Keratinocyte (primary cell): ENCODE measurements at places on chromosomes 7 and 10. TPM values are rescaled to one million over a fixed set of nuclear protein-coding genes. Genes with fewer than 3 reads are reported as not detected.

GRCh38 chr7:128448751-128449302 is 6.9 kb upstream of the HILPDA start:
- no peak for DNase-seq

- DNase-seq, result no peak
Measured at GRCh38 chr7:115135769-115136410, 214.0 kb downstream of the MDFIC start.

DNA sequence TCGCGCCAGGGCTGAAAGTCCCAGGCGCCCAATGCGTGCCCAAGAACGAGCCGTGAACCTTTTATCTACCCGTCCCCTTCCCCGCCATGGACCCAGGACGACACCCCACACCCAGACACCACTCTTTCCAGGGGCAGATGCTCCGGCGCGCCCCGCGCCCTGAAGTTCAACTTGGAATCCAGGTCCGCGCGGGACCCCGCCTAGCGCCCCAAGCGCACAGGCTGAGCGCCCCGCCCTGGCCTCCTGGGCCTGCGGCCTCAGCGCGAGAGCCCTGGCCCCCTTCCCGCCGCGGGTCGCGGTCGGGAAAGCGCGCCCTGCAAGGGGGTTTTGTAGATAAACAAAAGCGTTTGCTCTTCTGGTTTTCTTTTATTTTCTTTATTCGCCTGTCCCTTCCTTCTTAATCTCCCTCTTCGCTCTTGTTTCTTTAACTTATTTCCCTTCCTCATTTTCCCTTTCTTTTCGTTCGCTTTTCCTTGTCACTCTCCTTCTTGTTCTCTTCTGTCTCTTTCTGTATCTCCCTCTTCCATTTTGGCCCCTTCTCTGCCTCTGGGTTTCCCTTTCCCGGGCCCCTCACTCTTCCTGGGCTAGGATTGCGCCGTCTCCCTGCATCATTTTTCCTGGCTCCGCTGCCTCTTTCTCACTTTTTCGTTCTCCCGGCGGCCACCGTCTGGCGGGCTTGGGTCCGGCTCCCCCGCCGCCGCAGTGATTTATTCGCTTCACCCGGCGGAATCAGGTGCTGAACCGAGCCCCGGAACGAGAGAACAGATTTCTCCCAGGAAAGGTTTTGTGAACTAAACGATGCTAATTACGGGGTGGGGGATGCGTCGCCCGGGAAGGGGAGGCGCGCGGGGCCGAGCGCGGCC is 15.3 kb upstream of the PAX2 start:
- DNase-seq, result no peak

DNA sequence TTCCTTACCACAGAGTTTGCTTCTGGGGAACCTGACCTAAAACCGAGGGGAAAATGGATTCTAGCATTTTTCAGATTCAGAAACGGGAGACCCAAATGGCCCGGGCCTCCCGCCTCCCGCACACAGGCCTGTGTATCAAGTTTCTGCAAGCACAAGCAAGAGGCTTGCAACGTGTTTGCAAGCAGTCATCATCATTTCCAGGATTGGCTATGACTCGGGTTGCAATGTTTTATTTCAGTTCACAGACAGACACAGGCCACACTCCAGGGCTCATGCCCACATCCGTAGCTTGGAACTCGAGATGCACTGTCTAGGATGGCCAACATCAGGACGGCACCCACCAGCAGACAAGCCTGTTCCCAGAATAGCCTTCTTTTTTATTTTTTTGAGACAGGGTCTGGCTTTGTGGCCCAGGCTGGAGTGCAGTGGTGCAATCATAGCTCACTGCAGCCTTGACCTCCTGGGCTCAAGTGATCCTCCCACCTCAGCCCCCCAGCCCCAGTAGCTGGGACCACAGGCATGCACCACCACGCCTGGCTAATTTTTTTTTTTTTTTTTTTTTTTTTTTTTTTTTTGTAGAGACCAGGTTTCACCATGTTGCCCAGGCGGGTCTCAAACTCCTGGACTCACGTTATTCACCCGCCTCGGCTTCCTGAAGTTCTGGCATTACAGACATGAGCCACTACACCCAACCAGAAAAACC is 68.1 kb upstream of the FOXK1 start:
- DNase-seq, result no peak

- DNase-seq, result no peak
Measured at GRCh38 chr7:23373151-23374004, 74.2 kb downstream of the MALSU1 start.

DNA sequence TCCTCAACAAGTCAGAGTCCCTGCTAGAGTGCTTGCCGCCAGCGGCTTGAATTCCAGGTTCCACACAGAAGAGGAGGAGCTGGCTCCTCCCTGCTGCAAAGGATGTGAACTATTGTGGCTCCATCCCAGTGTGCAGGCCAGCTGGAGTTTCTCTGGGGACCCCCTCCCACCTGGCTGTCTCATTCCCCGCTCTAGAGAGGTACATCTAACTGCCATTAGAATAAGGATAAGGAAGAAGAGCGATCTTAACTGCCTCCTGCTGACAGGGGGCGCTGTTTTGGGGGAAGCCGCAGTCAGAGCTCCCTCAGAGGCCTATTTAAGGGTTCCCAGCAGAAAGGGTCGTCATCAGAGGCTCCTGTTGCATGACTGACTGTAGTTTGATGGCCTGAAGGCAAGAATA is 40.8 kb upstream of the HECW1 start:
- no peak for DNase-seq

GRCh38 chr7:152579070-152579469 is 96.9 kb downstream of the XRCC2 start:
- DNase-seq, result no peak

GRCh38 chr7:155586843-155587440 is 40.6 kb upstream of the CNPY1 start:
- no peak for DNase-seq

PAX4 gene
- polyA plus RNA-seq, result not detected in 3 replicates

PRPS1L1 gene
- polyA plus RNA-seq, result not detected in 3 replicates

GRID1 gene
- polyA plus RNA-seq, result 0.01 to 0.03 TPM (median 0.03 TPM) in 3 replicates

LEP gene
- 0.10 to 0.50 TPM in 2 of 3 replicates, not detected in the other for polyA plus RNA-seq
